ENCODE measurements at places on chromosomes 1 and 21. TPM values are rescaled to one million over a fixed set of nuclear protein-coding genes. Genes with fewer than 3 reads are reported as not detected.

DNA sequence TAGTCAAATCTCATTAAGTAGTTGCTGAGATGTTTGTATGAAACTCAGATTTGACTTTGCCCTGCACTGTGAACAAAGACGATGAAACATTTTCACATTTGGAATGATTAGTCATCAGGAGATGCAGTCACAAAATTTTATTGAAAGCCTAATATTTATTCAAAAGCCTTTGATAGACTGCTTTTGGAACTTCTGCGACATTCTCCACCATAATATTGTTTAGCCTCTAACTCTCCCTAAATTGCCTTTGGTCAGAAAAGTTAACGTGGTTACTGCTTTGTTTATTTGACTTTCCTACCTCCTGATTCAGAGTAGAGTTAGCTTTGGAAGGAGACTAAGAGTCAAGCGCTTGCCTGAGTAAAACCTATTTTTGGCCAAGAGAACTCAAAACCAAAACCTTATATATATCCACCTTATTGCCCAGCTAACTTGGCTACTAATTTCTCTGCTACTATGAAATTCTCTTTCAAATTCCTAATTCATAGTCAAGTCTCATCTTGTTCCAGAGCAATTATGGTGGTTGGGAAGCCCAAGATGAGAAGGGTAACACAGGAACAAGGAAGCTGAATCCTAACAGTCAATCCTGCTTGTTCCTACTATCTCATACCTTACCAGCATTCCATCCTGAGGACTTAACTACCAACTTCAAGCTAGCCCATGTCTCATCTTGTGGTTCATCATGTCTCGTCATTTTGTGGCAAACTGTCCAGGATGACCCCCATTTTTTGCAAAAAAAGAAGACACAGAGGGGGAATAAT, 429.6 kb downstream of the USP25 start:
- no peak for DNase-seq

DNA sequence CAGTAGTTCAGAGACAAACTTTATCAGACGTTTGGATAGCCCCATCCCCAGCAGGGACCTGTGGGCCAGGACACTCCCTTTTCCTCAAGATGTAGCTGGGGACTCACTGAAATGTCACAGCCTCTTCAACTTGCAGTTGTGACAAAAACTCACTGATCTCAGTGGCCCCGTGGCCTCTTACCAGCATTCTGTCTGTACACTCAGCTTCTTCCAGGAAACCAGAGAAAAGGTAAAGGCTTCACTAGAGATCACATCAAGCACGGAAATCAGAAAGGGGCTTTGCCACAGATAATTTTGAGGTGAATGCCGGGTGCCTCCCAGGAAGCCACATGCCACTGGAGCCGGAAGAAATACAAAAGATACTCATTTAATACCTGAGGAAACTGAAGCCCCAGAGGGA, 122.2 kb downstream of the CCDC185 start:
- no peak for DNase-seq

GRCh38 chr1:231557411-231557810, 28.9 kb downstream of the TSNAX start:
- no peak for DNase-seq

- DNase-seq, result no peak
Measured at GRCh38 chr1:248393050-248393449, 9.8 kb upstream of the OR2T1 start.

GRCh38 chr1:175498002-175498401, 245.4 kb downstream of the TNR start:
- DNase-seq, result no peak

GRCh38 chr1:16083486-16083885, 10.0 kb upstream of the FAM131C start:
- no peak for DNase-seq

DNA sequence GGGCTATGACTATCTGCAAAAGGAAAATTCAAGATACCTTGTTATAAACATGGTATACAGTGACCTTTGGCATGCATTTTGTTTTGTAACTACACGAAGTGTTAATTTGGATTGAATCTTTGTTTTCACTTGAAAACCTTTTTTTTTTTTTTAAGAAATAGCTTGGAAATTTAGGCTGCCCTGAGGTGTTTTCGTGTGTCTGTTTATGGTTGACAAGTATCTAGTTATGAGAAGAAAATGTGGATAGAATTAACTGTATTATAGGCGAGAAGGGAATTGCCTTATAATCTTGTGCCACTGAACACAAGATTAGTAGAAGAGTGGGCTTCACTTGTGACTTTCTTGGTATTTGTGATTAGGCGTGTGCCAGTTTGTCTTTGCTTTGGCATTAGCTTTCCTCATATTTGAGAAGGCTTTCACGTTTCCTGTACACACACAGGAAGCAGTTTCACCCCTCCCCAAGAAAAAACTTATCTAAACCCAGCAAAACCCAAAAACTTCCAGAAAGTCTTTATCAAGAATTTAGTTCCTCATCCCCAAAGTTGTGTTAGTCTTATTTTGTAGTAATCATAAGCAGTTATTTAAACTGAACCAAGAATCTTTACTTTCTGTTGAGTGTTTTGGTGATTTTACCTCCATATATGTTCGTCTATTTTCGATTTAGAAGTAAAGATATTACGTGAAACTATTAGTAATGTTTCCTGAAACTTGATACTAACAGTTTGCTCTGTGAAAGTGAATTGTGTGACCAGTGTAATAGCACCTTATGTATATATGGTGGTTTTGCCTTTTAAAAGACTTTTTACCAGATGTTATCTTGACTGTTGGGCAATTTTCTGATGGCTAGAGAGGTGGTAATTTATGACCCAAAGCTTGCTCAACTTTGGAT, 3.8 kb downstream of the DYRK1A start:
- no peak for DNase-seq

GRCh38 chr1:229880271-229881170, 186.5 kb upstream of the GALNT2 start:
- no peak for DNase-seq

OR2T6 gene
- total RNA-seq, result not detected

CD52 gene
- 1.2 TPM for total RNA-seq

RHBDL2 gene
- total RNA-seq, result not detected

GRCh38 chr21:40191616-40192015, 324.4 kb downstream of the PCP4 start:
- DNase-seq, result no peak

DNA sequence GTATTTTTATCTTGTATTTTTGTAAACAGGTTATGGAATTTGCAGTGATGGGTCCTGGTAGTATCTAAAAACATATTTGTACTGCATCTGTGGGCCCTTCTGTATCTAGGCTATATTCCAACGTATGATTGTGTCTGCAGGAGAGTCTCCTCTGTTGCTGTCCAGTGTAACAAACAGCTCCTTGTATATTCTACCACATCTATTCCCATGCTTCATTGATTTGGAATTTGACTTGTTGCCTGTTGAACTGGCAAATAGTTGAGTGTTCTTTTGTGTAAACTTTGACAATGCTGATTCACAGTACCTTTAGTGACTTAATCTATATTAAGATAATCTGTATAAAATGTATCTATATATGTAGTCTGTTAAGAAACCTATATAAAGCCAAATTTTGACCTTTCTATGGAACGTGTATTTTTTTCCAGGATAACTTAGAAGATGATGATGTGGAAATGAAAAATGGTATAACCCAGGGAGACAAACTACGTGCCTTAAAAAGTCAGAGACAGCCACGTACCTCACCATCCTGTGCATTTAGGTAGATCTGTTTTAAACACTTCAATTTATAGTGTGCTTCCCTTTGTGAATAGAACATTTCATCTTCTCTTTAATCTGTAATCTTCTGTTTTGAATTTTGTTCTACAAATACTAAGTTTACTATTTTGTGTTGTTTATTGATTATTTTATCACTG, 43.4 kb upstream of the GPR88 start:
- DNase-seq, result peak; percentile 4

DNA sequence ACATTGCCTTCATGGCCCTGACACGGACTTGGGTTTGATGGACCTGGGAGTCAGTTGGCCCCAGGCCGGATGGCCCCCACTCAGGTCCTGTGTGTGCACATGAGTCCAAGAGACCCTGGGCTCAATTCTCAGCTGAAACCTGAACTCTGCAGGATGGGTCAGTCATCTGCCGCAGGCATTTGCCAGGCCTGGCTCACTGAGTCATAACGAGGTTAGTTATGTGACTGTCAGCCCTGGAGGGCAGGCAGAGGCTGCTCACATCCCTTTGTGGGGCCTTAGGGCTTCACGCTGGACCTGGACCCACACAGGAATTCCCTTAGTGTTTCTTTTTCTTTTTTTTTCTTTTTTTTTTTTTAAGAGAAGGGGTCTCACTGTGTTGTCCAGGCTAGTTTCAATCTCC, 46.5 kb downstream of the PSMG1 start:
- no peak for DNase-seq

GRCh38 chr1:82934074-82934473, 1064.9 kb downstream of the TTLL7 start:
- DNase-seq, result no peak

MSTO1 gene
- total RNA-seq, result 21.0 TPM

DNA sequence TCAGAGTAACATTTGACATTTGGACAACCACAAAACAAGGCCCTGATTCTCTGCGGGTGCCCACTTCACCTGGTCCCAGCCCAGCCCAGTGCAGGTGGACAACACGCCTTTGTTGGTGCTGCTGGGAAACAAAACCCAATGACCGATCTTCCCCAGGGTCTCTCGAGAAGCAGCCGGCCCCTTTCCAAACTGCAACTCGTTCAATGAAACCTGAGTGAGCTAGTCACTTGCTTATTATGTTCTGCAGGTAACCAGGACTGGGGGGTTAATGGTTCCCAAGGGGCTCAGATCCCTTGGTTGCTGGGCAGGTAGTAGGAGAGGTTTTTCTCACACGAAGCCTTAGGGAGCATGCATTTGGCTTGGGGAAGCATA, 42.9 kb downstream of the ABCG1 start:
- DNase-seq, result no peak

GRCh38 chr1:221822591-221822990, 80.7 kb upstream of the DUSP10 start:
- DNase-seq, result no peak

FMO5 gene
- 0.38 TPM for total RNA-seq

Data from kidney epithelial cell (primary cell).